ENCODE measurements at places on chromosomes 13 and 19.

DNA sequence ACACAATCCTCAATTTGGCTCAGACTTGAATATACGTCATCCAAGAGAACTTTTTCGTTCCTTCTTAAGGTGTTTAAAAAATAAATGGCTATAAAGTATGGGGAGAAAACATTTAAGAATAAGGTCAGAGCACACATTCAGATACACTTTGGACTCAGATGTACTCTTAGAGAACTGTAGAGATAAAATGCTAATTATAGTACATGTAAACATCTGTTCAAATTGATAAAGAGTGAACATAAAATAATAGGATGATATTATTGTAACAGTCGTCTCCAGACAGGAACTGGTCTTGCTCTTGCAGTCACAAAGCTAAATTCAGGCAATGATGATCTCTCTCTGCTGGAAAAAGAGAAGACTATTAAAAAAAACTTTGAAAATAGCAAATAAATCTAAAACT is 91.4 kb downstream of the RBM26 start:
- no peak for DNase-seq

DNA sequence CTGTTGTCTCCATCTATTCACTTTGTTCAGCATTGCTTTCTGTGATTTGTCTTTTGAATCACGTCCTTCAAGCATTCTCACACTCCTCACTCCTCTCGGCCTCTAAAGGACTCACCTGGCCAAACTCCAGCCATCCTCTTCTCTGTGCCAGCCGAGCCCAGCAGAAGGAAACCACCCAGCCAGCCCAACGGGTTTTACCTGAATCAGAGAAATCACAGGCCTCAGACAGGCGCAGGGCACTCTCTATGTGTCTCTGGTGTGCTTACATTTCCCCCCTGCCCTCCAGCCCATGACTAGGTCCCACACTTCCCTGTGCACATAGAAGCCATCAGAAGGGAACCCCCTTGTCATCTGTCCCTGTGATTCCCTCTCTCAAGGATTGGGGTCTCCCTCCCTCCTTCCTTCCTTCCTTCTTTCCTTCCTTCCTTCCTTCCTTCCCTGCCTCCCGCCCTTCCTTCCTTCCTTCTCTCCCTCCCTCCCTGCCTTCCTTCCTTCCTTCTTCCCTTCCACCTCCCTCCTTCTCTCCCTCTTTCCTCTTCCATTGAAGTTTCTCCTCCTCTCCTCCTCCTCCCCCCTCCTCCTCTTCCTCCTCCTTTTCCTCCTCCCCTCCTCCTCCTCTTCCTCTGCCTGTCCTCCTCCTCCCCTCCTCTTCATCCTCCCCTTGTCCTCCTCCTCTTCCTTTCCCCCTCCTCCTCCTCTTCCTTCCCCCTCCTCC is 8.8 kb upstream of the ZNF541 start:
- no peak for DNase-seq

GRCh38 chr13:61148691-61149315 is 266.8 kb downstream of the PCDH20 start:
- peak; percentile 1 for DNase-seq

- no peak for DNase-seq
Measured at GRCh38 chr13:78201411-78201810, 282.8 kb upstream of the EDNRB start.

- DNase-seq: peak; percentile 80
Measured at GRCh38 chr13:48838193-48838973, 137.3 kb upstream of the FNDC3A start.

Data from mesenchymal stem cell (in vitro differentiated cells and primary cell).